ENCODE measurements at places on chromosomes 7 and 10.

GRCh38 chr7:100464210-100464660, at the start of gene SPACDR:
TSS of gene SPACDR (minus strand) at chr7:100464260. CDS start at chr7:100464025, 235 bp downstream.
- no peak for DNase-seq

DNA sequence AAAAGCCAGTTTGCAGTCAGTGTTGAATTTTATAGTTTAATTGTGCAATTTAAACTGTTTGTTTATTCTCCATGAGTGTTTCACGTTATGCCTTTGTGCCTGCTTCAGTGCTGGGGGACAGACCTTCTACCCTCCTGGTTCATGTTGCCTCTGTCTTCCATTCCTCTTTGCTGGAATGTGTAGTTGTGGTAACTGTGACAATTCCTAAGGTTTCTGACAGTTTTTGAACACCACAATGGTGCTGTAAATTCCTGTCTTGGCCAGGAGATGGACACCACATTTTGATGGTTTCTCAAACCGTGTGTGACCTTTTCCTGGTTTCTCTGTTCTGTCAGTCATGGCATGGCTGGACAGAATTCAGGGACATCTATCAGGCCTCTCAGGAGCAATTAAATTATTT, 201.7 kb downstream of the BICC1 start:
- no peak for DNase-seq

GRCh38 chr7:155418304-155418703, 39.6 kb upstream of the EN2 start:
- no peak for DNase-seq

GRCh38 chr7:19353180-19353579, 208.0 kb upstream of the FERD3L start:
- DNase-seq = no peak

GRCh38 chr10:93379731-93380575, 102.2 kb downstream of the MYOF start:
- DNase-seq = no peak

DNA sequence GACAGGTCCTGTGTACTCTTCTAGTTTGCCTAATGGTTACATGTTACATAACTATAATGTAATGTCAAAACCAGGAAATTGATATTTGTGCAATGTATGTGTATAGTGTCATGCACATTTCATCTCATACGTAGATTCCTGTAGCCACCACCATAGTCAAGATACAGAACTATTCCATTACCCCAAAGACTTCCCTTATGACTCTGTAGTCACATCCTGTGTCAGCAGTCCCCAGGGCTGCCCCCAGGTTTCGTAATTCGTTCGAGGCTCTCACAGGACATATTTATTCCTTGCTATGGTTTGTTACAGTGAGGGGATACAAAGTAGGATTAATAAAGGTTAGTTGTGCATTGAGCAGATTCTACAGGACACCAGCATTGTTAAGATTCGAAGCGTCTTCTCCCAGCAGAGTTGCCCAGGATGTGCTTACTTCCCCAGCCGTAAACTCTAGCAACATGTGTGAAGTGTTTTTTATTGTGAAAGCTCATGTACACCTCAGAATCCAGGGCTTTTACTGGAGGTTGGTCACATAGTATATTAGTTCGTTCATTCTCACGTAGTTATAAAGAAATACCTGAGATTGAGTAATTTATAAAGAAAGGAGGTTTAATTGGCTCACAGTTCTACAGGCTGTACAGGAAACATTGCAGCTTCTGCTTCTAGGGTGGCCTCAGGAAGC, 18.6 kb downstream of the RABGEF1 start:
- no peak for DNase-seq

GRCh38 chr10:52185256-52185655, 128.8 kb upstream of the DKK1 start:
- no peak for DNase-seq

DNA sequence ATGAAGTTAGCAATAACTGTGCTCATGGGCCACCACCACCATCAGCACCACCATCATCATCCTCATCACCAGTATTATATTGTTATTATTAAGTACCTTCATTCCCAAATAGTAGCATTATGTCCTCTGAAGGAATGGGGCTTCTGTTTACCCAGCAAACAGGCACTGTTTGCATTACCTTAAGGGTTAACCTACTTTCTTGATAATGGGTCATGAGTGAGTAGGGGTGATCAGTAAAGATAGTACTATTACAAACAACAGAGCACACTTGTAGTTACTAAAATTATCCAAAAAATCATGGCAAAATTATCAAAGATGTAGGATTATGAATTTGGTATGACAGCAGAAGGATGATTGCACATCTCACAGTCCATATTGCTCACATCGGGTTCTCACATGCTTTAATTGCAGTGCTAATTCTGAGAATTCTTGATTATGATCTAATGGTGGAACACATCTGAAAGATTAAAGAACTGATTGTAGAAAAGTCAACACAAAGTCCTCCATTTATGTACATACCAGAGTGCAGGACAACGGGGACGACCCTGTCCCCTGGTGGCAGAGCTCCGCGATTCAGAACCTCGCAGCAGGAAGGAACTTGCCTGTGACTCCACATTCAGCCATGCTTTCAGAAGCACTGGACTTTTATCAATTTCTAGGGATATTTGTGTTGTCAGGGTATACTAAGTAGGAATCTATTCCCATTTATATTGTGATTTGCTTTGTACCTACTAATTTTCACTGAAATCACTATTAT, 31.0 kb downstream of the PDE1C start:
- DNase-seq = no peak

DNA sequence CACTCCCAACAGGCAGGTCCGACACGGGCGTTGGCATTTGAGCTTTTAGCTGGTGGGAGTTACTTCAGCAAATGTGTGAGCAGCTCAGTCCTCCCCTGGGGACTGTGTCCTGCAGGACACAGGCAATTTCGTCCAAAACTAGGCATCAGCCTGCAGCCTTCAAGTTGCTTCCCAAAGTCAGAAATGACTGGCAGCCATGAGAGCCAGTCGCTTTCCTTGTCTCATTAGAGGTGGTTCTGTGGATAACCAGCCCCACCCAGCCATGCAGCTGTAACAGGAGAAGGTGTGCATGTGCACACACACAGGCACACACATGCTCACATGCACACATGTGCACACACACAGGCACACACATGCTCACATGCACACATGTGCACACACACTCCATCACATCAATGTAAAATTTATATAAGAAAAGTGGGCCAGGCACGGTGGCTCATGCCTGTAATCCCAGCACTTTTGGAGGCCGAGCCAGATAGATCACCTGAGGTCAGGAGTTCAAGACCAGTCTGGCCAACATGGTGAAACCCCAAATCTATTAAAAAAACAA, 138.8 kb upstream of the TCERG1L start:
- no peak for DNase-seq

GRCh38 chr7:36599645-36600313, 124.5 kb downstream of the AOAH start:
- DNase-seq = no peak

DNA sequence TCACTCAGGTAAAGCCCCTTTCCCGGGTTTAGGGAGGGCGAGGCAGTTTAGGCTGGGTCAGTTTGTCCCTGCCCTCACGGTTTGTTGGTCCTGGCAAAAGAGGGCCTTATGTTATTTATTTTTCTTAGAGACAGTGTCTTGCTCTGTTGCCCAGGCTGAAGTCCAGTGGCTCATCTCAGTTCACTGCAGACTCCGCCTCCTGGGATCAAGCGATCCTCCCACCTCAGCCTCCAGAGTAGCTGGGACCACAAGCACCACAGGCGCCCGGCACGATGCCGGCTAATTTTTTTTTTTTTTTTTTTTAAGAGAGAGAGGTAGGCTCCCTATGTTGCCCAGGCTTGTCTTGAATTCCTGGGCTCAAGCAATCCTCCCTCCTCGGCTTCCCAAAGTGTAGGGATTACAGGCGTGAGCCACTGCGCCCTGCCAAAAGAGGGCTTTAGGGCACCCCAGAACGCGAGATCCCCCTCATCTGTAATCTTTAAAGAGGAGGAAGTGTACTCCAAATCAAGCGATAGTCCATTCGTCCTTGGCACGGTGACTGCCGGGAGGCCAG, 626 bp upstream of the BMS1 start:
- DNase-seq = no peak

- DNase-seq = no peak
Measured at GRCh38 chr10:21285207-21285606, 240.3 kb downstream of the SKIDA1 start.

GRCh38 chr10:84632866-84633265, 304.5 kb downstream of the CCSER2 start:
- no peak for DNase-seq

DNA sequence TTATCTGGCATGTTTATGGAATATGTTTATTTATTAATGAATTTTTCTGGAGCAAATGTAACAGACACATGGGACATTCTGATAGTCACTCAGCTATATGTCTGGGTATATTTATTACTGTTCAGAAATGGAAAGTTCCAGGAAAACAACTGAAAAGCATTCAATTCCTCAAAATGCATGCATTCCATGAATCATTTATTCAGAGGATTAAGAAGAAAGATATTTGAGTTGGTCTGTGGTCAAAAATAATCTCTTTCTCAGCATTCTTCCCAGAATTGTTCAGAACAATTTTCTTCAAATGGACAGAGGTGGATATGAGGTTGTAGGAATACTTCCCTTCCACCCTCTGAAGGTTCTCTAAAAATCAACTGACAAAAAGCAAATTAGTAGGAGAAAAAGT, 97.6 kb upstream of the ITGB1 start:
- DNase-seq = no peak

DNA sequence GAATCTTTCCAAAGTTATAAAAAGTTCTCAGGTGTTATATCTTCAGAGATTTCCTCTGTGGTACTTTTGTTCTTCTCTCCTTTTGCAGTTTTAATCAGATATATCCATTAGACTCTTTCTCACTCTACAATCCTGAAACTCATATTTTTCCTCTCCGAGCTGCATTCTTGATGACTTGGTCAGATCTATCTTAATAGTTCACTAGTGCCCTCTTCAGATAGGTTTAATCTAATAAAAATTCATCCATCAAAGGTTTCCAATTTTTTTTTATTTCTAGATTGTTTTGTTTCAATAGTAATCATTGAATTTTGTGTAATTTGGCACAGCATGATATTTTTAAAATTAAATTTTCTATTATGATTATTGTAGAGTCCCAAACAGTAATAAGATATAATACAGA, 21.8 kb upstream of the DGKB start:
- DNase-seq = peak; percentile 39

- DNase-seq = no peak
Measured at GRCh38 chr10:76911184-76911583, 726.4 kb downstream of the KCNMA1 start.

DNA sequence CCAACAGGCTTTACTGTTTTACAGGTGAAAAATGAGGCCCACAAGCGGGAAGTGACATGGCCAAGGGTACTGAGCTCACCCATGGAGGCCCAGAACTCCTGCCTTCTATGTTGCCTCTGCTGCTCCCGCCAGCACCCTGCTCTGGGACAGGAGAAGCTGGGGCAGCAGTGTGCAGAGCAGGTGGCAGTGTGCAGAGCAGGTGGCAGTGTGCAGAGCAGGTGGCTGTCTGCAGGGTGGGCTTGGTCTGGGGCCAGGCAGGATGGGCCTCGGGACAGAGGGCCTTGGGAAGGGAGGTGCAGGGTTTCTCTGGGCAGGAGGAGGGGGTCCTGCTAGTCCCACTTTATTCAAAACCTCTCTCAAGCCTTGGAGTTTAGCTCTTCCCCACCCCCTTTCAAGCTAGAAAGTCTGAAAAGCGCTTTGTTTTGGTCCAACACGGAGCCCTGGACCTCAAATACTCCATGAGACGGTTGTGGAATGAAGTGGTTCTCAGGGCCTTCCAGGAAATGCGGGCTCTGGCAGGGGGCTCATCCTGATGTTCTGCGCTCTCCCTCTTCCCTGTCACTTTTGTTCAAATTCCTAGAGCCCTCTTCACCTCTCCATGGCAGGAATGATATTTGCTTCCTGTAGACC, 26.8 kb downstream of the TSPAN15 start:
- no peak for DNase-seq

- DNase-seq = no peak
Measured at GRCh38 chr7:20298486-20298901, 32.2 kb upstream of the ITGB8 start.

DNA sequence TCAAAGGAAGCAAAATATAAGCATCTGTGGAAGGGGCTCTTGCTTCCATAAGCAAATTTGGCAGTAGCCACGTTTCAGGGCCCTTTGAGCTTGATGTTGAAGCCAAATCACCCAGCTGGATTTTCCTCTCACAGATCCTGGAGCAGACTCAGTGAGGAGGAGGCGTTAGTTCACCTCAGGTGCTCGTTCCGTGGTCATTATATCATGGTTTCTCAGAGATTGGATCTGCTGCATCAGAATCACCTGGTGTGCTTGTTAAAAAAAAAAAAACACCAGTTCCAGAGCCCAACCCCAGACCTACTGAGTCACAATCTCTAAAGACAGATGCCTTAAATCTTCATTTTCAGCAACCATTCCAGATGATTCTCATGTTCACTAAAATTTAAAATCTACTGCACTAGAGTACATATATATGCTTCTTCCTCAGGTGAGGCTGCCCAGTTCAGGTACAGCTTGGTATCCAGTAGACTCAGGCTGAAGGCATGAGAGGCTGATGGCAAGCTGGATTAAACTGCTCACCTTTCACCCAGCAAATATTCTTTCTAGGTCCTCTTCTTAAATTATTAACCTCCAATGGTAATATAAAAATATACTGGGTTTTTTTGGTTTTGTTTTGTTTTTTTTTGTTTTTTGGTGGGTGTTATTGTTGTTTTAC, 24.9 kb downstream of the TFAM start:
- no peak for DNase-seq

- no peak for DNase-seq
Measured at GRCh38 chr7:137408126-137408525, 64.6 kb upstream of the PTN start.

DNA sequence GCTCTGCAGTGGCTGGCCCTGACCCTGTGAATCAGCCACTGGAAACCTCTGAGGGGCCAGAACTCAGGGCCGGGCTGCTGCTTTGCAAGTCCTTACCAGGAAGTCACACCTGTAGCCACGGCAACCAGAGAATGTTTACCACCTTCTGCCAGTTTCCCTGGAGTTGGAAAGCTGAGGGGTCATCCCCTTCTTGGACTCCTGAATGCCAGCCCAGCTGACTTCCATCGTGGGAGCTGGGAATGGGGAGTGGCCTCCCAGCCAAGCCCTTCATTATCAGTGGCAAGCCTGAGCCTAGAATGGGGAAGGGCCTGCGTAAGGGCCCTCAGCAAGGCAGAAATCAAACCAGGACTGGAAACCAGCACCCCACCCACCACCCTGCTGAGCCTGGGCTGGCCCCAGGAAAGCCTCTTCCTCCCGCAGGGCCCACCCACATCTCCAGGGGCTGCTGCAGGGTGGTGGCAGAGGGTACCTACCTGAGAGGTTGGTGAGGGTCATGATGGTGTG, 6.5 kb upstream of the CRHR2 start:
- no peak for DNase-seq

DNA sequence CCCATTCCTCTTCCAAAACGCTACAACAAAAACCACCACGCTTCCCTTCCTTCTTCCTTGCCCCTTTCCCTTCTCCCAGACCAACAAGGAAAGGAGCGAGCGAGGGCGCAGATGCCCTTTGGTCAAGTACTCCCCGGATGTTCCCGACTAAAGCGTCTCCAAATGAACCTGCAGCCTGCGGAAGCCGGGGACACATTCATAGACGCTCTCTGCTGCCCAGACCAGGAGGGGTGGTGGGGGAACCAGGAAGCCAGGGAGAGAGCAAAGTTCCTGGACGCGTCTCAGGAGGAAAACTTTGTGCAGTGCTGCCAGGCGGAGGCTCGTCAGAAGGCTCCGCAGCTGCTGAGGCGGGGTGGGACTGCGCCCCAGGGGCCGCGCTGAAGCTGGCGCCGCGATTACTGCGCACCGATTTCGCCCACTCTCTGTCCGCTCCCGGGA, 754 bp downstream of the SEMA3D start:
- DNase-seq = peak; percentile 47

- no peak for DNase-seq
Measured at GRCh38 chr7:66169616-66170015, 35.5 kb upstream of the TPST1 start.

GRCh38 chr7:107505997-107506673, 36.3 kb downstream of the GPR22 start:
- DNase-seq = peak; percentile 93
